Activated CD8-positive, alpha-beta T cell treated with anti-CD3 and anti-CD28 coated beads for 36 hours (primary cell): ENCODE measurements at places on chromosomes 5 and 9. TPM values are rescaled to one million over a fixed set of nuclear protein-coding genes. Genes with fewer than 3 reads are reported as not detected.

The DCAF12 gene
- 34.7 TPM for total RNA-seq

The IL7R gene
- total RNA-seq, result 142 TPM

The N4BP3 gene
- total RNA-seq, result 33.4 TPM

The GRIN3A gene
- total RNA-seq, result not detected

The PCDHB2 gene
- not detected for total RNA-seq
